Dorsolateral prefrontal cortex (tissue), 122 donors: ENCODE measurements at places on chromosomes 4 and X.

DNA sequence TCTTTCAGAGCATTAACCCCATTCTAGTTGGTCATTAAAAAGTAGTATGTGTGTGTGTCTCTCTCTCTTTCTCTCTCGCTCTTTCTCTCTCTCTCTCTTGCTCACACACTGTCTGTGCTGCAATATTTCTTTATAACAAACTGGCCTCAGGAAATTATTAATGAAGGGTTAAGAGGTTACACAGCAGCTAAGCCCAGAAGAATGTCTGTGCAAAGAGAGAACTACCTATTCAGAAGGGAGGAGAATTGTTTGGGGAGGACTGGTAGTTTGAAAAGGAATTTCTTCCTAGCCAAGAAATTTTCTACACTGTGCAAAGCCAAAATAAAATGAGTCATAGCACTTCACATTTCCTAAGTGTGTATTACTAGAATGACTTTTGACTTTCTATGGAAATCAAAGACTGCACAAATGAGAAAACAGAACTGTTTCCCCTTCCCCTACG is 22.2 kb downstream of the PDGFC start:
- DNase-seq, result no peak

- no peak for DNase-seq
Measured at GRCh38 chr4:10461091-10461849, 4.0 kb upstream of the ZNF518B start.

- DNase-seq, result no peak
Measured at GRCh38 chrX:45762699-45763647, 562.3 kb upstream of the DIPK2B start.

DNA sequence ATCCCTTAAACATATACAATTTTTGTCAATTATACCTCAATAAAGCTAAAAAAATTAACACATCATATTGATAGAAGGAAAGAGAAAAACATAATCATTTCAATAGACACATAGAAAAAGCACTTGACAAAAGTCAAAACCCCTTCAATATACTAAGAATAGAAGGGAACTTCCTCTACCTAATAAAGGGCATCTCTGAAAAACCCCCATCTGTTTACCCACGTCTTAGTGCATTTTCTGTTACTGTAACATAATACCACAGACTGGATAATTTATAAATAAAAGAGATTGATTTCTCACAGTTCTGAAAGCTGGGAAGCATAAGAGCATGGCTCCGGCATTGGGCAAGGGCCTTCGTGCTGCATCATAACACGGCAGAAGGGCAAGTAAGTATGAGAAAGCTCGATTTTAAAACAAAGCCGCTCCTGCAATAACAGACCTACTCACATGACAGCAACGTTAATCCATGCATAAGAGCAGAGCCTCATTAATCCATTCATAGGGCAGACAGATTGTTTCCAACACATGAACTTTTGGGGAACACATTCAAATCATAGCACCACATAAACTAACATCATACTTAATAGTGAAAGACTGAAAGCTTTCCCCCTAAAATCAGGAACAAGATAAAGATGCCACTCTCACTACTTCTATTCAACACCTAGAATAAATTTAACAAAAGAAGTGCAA is 15.7 kb downstream of the STEEP1 start:
- no peak for DNase-seq

GRCh38 chr4:52592287-52592686 is 66.8 kb downstream of the USP46 start:
- no peak for DNase-seq

- DNase-seq, result no peak
Measured at GRCh38 chrX:37331546-37331945, 17.6 kb upstream of the PRRG1 start.

- DNase-seq, result no peak
Measured at GRCh38 chr4:5638316-5638715, 70.0 kb downstream of the EVC2 start.

GRCh38 chr4:38967260-38968095 is 64.7 kb downstream of the TMEM156 start:
- DNase-seq, result no peak

GRCh38 chr4:32472918-32473317 is 1752.7 kb downstream of the PCDH7 start:
- DNase-seq, result no peak

- no peak for DNase-seq
Measured at GRCh38 chr4:162841753-162842152, 324.9 kb downstream of the NAF1 start.

- DNase-seq, result no peak
Measured at GRCh38 chr4:83011689-83012199, 1.1 kb upstream of the LIN54 start.

DNA sequence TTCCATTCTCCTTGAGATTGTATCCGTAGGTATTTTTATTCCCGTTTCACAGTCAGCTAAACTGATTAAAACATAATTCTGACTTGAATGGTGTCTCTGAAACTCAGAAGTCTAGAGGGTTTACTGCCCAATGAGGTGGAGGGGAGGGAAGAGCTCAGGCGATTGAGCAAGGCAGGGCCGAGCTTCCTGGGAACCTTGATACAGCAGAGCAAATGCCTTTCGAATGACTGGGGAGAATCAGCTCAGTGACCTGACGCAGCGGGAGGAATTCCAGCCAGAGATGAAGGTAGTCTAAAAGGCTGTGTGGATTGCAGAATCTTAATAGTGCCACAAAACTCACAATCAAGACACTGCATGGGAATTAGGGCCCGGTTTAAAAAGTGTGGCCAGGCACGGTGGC is 233.6 kb downstream of the EVC2 start:
- no peak for DNase-seq

GRCh38 chrX:46611658-46612362 is 38.2 kb downstream of the CHST7 start:
- no peak for DNase-seq

DNA sequence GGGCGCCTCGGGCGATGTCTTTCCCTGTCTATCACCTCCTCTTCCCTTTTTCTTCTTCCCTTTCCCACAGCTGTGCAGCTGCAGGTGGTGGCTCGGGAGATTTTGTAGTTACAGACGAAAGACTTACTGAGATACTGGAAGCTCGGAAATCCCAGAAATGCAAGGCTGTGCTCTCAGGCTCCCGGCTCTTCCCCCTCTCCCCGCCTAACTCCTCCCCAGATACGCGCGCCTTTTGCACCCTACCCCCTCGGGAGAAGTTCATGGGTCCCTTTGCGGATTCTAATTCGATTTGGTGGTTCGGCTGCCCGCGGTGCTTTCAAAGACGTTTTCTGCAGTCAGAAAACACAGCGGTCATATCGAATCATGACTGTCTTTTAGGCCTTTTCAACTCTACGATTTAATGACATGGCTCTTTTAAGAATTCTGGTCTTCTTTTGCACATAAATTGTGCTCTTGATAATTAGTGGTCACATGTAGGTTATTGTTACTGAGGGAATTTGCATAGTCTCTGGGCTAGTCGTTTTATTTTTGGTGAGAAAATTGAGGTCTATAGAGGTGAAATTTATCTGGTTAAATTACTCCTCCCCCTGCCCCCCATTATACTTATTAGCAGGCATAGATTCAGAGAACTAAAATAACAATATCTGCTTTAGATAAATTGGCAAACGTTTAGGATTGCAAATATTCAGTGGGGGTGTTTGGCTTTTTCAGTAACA is 1.6 kb downstream of the SEPTIN11 start:
- no peak for DNase-seq

DNA sequence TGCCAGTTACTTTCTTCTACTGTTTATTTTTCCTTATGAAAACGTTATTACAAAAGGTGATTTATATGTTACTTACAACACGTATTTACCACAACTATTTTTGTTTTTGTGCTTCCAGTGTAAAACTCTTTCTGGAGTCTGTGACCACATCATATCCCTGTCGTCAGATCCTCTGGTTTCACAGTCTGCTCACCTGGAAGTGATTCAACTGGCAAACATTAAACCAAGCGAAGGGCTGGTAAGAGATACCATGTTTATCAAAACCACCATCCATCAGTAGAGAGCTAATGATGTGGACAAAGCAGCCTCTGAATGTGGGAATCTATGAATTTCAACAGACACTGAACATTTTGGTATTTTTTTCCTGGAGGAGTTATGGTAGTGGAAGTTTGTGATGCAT is 116.1 kb downstream of the CNKSR2 start:
- no peak for DNase-seq

GRCh38 chr4:126182786-126183185 is 868.0 kb downstream of the FAT4 start:
- DNase-seq, result no peak

DNA sequence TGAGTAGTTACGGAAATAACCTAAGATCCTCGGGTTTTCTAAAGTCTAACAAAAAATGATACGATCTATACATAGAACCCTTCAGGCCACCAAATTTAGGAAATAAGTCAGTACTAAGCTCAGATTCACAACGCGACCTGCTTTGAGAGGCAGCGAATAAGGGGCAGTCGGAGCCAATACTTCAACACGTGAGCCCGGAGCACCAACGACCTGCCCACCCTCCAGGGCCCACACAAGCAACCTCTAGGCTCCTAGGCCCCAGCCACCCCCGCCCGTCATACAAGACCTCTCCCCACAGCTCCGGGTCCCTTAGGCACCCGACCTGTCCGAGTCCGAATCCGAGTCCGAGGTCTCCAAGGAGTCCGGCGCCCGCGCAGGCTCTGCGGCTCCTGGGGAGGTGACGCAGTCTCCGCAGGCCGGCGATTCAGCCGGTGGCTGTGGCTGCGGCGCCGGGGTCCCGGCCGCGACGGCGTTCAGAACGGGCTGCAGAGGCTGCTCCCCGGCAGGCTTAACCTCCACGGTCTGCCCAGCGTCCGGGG is 580 bp downstream of the NAF1 start:
- peak; percentile 58 for DNase-seq

DNA sequence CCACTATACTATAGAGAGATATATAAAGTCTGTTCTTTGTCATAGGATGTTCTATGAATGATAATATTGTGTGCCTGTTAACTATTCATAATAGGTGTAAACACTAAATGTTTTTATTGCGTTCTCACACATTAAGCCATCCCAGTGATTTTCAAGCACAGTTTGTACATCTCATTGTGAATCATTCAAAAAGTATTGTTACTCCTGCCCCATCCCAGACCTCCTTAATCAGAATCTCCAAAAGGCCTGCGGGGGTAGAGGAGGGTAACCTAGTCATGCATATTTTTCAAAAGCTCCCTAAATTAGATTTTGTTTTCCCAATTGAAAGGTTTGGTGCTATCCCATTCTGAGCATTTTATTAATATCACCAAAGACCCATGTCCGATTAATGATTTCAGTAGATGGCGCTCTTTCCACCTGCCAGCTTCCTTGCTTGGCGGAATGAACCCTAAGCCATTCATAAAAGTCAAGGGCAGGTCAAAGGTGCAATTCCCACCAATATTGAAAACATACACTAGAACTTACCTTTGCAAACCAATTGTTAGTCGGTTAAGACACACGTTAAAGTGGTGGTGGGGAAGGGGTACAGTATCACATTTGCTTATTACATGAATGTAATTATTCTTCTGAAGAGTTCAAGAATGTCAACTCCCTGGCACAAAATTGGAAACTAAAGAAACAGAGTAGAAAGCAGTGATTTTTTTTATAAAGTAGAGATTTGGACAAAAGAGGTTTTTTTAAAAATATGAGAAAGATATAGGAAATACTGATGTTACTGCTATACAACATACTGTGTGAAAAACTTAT is 5.8 kb upstream of the TET2 start:
- no peak for DNase-seq

DNA sequence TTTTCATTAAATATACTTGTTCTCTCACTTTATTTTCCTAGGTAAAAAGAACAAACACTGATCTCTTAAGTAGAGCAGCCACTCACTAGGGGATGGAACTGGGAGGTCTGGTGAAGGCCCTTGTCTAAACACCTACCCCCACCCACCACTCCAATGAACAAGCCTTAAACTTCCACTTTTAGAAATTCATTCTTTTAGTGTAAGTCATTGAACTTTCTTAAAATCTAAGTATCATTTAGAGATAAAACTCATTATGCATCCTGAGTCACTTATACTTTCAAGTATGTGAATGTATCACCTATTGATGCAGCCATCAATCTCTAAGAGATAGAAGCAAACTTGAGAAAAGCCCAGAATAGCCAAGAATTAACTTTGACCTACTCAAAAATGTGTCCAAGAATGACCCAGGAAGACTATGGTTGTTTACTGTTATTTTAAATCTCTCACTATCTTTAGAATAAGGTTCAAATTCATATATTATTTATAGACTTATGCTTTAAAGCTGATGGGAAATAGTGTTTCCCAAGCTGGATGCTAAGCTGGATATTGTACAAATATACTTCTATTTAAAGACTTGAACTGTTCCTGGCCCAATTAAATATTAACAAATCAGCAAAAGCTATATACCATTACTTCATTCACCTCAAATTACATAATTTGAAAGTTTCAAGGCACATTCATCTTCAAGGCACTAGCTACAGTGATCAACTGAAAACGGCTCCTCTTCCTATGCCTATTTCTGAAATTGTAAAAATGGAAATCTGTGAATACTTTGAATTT is 49.5 kb downstream of the CAMK2D start:
- no peak for DNase-seq

GRCh38 chrX:153829549-153829798 is 870 bp downstream of the PDZD4 start:
- DNase-seq, result no peak

DNA sequence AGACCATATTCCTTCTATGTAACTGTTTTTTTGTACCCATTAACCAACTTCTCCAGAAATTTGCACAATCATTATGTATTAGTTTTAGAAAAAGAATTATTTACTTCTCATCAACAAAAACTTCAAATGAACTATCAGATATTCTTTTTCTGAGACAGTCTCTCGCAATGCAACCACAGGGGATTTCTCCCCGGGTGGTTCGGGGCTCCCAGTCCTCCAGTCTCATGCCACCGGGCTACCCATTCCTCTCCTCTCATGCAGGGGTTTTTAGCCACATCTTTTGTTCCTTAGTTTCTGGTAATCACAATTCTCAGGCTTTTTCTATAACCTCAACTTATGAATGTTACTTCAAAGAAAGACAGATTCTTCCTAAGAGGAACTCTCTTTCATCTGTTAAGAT is 46.6 kb upstream of the CLNK start:
- DNase-seq, result no peak

DNA sequence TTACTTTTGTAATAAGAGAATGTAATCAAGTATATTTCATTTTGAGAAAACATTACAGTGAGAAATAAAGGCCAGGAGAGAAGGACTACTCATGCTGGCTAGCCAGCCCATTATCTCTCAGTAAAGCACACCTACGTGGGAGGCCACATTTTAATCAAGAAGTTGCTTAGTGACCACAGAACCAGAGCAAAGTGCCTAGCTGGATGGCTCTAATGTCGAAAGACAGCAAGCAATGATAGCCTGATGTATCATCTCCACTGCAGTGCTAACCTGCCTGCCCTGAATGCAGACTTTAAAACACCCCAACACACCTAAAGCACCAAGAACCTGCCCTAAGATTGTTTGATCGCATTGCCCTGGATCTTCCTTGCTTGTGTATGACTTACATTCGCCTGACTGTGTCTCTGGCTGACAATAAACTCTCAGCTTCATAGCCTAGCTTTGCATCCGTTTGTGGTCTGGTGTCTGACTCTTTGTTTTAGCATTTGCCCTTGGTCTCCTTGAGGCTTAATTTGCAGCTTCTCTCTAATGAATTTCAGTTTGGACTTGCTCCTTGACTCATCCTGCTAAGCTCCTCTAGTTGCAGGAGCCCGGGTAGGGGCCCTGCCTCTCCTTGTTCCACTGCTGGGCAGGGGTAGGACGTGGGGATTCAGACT is 31.4 kb upstream of the SOWAHD start:
- DNase-seq, result no peak
